Activated CD4-positive, alpha-beta T cell treated with anti-CD3 and anti-CD28 coated beads, Interleukin-2, amount 50 U/mL, for 48 hours (primary cell): ENCODE measurements at places on chromosomes 2 and 18.

- no peak for DNase-seq
Observed at GRCh38 chr18:23933407-23933806, 81.1 kb upstream of the TTC39C start.

DNA sequence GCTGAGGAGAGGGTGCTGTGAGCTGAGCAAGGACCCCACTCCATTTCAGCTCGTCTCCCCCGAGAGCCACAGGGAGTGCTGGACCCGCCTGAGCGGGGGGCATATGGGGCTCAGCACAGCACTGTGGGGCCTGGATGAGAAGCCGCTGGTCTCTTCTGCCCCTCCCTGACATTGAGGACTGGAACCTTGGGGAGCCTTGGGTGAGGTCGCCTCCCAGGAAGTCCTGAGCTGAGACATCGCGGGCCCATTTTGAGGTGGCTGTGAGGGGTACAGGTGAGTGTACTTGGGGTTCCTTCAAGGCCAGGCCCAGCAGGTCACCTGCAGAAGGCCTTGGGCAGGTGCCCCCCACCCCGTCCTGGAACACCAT lies 3.1 kb upstream of the AQP12A start:
- DNase-seq: no peak

GRCh38 chr18:76455003-76455676 lies 39.9 kb downstream of the ZNF516 start:
- no peak for DNase-seq

DNA sequence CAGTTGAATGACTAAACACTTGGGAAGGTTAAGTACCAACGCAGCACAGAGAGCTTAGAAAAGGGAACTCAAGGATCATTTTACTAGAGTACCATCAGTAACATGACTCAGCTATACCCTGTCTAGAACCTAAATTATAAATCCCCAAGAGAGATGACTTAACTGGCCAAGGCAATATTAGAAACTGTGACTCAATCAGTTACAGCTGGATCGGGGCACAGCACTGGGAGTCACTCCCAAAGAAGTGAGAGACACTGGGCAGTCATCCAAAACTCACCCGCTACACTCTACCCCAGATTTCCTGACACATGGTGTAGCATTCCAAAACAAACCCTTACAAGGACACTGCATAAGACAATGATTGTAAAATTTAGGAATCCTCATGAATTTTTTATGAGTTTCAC lies 17.7 kb downstream of the IWS1 start:
- no peak for DNase-seq

DNA sequence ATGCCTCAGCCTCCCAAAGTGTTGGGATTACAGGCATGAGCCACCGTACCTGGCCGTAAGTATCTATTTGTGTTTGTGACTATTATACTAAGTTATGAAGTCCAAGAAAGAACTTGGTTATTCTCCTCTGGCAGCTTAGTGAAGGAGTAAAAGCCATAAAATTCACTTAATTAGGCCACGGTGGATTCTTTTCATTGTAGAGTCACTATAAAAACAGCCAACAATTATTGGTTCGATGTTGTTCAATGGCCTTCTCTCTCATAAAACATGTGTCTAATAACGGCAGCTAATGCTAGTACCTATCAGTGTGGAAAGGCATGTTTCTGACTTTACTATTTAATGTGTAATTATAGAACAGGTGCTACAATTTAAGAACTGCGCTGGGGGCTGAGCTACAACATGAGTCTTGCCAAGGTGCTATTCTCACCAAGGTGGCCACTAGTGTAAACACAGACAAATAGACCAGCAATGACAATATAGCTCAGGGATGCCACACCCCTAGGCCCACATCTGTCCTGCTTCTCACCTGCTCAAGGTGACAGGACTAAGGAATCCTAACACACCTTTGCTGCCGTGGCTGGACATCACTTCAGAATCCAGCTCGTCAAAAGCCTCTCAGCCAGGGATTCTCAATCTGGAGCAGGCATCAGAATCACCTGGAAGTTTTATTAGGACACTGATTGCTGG lies 17.2 kb downstream of the ATP8B1 start:
- no peak for DNase-seq

DNA sequence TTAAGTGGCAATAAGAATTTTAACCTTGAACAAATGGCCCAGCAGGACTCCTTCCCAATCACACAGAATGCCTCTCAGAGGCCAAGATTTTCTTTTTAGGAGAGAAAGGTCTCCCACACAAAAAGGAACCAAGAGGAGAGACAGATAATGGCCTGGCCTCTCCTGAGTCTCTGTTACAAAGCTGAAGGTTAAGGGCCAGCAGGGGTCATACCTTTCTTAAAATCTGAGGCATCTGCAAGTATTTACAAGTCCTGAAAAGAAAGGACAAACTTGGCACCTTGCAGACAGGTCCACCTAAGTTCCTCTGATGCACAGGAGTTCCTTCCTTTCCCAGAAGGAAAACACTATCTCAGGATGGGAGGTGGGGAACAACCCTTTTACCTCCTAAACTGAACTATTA lies 142.3 kb downstream of the TMEM163 start:
- no peak for DNase-seq

- DNase-seq: no peak
Observed at GRCh38 chr18:49751427-49752094, 61.8 kb downstream of the ACAA2 start.

DNA sequence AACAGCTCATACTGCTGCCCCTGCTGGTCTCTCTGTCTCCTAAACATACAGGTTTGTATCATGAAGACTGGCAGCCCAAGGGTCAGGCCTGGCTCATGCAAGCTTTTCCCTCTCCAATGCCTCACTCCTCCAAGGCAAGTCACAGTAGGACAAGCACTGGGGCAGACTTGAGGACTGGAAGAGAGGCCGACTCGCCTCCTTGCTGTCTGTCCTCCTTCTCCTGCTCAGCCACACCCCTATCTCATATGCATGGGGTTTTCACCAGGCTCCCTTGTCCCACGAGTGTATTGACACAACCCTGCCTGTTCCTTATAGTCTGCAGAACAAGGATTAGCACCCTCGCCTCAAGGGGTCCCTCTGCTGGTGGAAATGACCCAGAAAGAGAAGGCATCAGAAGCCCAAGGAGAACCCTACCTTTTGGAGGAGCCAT lies 223.7 kb downstream of the SOX11 start:
- DNase-seq: peak; percentile 19

DNA sequence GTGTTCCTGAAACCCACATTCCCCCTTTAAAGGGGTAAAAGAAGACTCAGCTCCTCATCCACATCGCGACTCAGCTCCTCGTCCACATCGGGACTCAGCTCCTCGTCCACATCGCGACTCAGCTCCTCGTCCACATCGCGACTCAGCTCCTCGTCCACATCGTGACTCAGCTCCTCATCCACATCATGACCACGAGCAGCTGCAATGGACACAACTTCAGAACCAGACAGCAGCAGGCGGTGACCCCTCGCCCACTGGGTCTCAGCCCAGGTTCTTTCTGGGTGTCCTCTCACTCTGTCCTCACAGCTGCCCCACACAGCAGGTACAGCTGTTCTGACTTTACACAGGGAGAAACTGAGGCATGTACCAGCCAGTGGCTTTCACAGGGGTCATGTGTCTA lies 163.5 kb upstream of the SALL3 start:
- no peak for DNase-seq

DNA sequence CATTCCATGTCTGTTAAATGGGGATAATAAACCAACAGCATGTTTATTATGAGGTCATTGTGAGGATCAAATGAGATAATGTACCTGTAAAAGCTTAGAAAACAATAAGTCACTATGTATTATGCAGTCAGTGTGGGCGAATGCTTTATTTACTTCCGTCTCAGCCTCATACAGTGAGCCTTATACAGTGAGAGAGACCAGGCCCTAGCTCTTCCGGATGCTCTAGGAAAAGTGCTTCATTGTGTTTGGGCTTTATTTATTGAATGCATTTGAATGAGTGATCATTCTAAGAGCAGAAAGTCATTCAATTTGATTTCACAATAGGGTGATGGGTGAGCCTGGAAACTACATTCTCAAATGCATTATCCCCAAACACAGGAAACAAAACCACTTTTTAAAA lies 603.9 kb upstream of the FANCL start:
- DNase-seq: no peak

DNA sequence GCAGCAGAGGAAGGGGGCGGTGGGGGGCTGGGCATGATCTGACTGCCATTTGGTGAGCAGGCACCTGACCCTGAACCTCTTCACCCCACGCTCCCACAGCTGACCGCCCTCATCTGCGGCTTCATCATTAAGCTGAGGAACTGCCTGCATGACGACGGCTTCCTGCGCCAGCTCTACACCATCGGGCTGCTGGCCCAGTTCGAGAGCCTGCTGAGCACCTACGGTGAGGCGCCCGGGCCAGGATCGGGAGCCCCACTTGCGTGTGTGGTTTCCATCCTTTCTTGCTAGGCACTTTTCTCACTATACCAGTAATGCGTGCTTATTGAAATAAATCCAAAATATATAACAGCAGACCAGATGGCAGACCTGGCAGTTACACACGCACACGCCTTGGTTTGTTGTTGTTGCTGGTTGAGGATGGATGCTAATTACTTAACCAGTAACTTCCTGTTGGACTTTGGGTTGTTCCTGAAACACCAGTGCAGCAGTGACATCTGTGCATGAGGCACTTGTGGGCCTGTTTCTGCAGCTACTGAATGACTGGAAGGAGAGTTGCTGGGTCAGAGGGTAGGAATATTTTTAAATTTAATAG lies 43.7 kb downstream of the COA5 start:
- no peak for DNase-seq

- no peak for DNase-seq
Observed at GRCh38 chr2:43884689-43885088, 45.9 kb downstream of the ABCG8 start.

DNA sequence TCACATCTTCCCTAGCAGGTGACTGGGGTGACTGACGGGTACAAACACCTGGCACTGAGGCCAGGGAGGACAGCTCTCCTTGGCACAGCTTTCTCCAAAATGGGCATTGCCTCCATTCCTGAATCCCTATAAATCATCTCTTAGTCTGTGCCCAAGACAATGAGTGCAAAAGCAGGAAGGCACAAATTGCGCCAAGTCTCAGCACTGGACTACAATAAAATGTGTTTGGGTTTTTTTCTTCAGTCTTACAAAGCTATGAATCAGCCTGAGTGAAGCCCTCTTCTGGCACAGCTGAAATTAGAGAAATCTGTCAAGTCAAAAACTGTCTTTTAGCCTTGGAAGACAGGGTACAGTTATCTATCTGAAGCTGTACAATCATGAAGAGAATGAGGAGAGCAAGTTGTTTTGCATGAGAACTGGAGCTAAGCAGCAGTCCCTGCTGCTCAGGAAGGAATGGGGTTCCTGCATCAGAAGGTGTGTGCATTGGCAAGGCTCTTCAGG lies 90.8 kb downstream of the EPB41L3 start:
- no peak for DNase-seq

DNA sequence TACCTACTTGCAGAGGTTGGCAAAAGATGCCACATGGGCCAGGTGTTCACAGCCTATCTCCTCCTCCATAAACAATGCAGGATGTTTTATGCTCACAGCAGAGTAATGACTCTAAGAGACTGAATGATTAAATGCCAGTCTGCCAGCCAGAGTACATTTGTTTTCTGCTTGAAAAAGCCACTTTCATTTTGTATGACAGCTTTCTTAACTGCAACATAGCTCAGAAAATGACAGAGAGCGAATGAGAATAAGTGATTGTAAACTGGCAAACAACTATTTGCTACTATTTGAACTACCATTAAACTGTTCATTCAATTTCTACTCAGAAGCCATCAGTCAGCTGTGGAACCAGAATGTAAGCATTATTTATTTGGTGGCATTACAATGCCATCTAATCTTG lies 50.6 kb upstream of the DCC start:
- DNase-seq: no peak

GRCh38 chr2:233822781-233823730 lies 31.3 kb downstream of the HJURP start:
- no peak for DNase-seq

DNA sequence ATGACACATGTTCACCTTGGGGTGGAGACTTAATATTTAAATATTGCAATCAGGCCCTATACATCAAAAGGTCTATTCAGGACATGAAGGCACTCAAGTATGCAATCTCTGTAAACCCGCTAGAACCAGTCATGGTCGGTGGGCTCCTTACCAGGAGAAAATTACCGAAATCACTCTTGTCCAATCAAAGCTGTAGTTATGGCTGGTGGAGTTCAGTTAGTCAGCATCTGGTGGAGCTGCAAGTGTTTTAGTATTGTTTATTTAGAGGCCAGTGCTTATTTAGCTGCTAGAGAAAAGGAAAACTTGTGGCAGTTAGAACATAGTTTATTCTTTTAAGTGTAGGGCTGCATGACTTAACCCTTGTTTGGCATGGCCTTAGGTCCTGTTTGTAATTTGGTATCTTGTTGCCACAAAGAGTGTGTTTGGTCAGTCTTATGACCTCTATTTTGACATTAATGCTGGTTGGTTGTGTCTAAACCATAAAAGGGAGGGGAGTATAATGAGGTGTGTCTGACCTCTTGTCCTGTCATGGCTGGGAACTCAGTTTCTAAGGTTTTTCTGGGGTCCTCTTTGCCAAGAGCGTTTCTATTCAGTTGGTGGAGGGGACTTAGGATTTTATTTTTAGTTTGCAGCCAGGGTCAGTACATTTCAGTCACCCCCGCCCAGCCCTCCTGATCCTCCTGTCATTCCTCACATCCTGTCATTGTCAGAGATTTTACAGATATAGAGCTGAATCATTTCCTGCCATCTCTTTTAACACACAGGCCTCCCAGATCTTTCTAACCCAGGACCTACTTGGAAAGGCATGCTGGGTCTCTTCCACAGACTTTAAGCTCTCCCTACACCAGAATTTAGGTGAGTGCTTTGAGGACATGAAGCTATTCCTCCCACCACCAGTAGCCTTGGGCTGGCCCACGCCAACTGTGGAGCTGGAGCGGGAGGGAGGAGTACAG lies 108.1 kb downstream of the XRCC5 start:
- DNase-seq: peak; percentile 38

- DNase-seq: no peak
Observed at GRCh38 chr2:38702413-38702812, 36.5 kb downstream of the GALM start.

DNA sequence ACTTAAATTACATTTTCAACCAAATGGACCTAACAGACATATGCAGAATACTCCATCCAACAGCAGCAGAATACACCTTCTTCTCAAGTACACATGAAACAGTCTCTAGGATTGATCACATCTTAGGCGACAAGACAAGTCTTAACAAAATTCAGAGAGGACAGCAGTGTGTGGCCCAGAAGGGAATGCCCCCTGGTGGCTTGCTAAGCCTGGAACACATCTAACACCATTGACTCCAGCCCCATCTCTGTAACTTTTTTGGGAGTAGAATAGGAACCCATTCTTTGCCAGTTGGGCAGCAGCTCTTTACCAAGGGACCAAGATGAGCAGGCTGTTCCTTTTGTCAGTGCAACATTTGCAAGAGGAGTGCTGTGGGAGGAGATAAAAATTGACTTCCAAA lies 249.9 kb downstream of the PLCL1 start:
- DNase-seq: peak; percentile 38

DNA sequence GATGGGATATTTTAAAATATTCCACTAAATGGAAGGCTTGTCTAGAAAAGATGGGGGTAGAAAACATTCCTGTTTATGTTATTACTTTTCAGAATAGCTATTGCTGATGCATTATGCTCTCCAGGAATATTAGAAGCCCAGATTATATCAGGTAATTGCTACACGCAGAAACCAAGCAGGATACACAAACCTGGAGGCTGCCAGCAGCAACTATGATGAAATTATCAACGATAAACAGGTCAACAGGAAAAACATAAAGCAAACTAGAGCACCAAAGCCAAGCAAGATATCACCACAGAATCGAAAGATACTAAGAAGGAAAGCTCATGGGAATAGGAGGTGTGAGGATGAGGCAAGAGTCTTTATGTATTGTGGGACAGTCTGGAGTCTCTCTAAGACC lies 113.2 kb upstream of the SPATS2L start:
- no peak for DNase-seq
